ENCODE measurements at places on chromosomes 7 and 10.

DNA sequence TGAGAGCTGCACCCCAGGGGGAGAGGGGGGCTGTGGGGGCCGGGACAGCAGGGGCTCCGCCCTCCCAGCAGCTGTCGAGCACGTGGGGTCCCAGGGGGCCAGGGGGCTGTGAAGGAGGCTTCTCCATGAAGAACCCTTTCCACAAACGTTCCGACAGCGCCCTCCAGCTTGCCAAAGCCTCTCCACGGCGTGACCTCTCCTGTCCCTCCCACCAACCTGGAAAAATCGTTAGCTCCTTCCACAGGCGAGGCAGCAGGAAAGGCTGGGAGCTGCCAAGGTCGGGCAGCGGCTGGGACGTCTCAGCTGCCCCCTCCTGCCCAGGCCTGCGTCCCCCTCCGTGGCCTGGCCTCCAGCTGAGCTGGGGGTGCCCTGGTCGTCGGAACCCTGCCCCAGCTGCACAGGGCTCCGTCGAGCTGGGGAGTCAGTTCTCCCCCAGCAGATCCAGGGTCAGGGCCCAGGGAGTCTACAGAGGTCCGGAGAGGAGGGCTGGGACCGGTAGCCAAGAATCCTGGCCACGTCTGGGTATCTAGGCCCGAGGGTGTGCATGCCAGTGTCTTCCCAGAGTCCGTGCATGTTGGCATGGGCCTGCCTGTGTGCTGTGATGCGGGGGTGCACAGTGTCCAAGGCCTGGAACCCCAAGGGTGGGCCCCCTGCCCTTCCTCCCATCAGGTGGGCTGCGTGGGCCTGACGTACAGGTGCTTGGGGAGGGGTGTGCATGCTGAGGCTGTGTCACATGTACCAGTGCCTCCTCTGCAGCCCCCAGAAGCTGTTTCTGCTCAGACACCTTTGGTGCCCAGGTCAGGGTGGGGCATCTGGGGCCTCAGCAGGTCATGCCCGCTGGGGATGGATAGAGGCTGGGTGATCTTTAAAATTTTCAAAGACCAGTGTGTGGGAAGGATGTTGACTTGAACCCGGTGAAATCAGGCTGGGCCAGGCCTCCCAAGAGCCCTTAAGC is 66.5 kb downstream of the UNCX start:
- DNase-seq = peak; percentile 86

GRCh38 chr10:91036807-91037411 is 116.0 kb upstream of the ANKRD1 start:
- DNase-seq = no peak

DNA sequence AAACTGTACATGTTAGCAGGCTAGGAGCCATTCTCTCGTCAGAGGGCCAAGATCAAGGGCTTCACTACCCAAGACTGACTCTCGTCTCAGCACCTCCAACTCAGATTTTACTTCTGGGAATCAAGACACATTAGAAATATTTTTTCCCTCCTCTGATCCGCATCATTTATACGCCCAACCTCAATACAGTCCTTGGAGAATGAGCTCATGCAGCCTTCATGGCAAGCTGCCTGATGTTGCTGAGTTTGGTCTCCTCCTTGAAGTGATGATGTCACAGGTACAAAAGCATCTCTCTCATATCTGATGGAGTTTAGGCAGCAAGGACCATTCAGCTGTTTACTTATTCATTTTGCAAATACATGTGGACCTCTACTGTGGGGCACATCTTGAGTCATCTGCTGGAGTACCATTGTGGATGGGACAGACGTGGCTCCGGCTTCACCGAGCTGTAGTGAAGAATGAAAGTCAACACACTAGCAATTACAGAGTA is 114.0 kb downstream of the BMPER start:
- DNase-seq = no peak

DNA sequence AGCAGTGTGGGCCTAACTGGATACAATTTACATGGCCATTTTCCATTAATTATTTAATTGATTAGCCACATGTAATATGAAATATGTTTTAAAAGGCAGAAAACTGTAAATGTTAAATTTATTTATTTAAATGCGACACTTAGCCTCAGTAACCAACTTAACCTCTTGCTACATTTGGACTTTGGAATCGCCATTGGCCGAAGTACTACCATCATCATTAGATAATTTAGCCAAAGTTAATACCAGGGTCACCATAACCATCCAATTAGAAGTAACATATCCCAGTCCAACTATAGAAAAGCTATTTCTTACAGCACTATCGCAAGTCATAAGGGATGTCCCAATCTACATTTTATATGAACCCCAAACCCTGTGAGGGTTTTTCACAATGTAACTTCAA is 558.6 kb upstream of the IGFBP3 start:
- DNase-seq = no peak

GRCh38 chr10:71687077-71687476 is 32.5 kb downstream of the C10orf105 start:
- no peak for DNase-seq

DNA sequence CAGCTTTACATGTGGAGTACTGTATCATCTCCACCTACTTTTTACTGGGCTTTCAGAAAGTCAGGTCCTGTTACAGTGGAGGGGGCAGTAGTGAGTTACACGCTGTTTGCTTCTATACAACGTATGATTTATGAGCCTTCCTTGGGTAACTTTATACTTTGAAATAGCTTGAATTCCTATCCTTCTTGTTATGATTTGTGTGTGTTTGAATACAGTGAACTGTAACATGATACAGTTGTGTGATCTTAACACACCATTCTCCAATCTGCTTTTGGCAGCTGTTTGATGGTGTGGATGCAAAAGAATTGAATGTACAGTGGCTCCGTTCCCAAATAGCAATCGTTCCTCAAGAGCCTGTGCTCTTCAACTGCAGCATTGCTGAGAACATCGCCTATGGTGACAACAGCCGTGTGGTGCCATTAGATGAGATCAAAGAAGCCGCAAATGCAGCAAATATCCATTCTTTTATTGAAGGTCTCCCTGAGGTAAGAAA is 41.7 kb downstream of the SP8 start:
- DNase-seq = no peak

GRCh38 chr10:57759777-57760176 is 507.9 kb downstream of the IPMK start:
- DNase-seq = no peak

DNA sequence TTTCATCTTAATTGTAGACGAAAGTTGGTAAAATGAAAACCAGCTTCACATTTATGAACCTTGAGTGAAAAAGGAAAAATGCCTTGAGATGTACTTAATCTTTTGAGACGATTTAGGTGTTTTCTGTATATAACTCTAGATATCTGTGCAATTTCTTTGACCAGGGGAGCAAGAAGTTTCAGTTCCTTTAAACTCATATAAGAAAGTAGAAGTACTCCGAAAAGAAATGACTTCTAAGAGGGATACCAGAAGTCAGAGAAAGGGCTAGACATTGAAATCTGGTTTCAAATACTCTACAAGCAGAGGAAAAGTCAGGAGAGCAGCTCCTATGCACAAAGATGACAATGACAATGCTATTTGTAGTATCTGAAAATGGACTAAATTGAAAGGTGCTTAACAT is 303.7 kb downstream of the BAMBI start:
- no peak for DNase-seq

DNA sequence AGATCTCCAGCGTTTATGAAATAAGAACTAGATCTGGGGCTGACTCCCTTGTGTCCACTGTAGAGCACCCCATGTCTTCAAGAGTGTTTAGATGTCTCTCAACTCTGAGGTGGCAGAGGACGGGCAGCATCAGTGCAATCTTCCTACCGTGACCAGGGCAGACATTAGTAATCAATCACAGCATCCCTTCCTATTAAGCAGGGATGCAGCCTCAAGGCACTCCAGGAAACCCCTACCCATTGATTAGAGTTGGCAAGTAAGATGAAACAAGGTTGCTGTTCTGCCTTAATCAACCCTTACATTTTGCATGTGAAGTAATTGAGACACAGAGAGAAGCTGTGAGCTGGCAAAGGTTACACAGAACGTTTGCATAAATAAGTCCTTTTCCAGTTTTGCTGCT is 283.7 kb upstream of the ZMIZ1 start:
- DNase-seq = no peak

DNA sequence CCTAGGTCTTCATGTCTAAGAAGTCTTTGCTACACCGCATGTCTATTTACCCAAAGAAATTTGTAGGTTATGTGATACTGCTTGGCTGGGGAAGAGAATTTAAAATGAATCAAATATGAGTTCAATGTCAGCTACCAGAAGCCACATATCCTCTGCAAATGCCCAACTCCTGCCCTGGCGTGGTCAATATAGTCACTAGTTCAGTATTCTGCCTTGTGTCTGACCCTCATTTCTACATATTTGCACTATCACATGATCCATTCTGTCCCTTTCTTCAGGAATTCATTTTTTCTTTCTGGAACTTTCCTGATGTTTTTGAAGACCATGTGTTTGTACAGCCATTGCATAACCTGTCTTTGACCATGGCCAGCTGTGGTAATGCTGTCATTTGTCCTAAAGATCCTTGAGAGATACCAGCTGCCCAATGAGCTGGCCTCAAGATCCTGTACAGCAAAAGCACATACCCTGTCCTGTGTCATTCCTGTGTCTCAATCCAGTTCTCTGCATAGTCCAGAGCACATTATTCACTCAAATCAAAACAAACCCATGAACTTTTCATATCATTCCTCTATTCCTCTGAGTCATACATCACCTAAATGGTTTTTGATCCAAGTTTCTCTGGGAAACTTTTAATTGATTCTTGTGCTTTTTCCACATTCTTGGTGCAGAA is 524.5 kb downstream of the PARD3 start:
- DNase-seq = no peak

- no peak for DNase-seq
These were observed 8.4 kb upstream of the SNX13 start for GRCh38 chr7:17948526-17949238.

DNA sequence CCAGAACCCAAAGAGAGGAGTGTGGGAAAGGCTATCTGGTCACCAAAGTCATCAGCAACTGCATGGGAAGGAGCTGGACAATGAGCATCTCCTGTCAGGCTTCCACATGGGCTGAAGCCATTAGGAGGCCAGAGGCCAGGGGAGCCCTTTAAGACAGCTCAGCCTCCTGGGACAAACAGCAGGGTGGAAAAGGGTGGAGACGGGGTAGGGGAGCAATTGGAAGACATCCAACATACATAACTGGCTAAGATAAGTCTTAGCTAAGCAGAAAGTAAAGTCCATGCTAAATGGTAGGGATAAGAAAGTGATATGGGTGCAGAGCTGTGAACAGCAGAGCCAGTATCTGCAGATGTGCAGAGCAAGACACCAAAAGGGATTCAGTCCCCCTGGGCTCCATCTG is 1.5 kb upstream of the OAT start:
- no peak for DNase-seq

DNA sequence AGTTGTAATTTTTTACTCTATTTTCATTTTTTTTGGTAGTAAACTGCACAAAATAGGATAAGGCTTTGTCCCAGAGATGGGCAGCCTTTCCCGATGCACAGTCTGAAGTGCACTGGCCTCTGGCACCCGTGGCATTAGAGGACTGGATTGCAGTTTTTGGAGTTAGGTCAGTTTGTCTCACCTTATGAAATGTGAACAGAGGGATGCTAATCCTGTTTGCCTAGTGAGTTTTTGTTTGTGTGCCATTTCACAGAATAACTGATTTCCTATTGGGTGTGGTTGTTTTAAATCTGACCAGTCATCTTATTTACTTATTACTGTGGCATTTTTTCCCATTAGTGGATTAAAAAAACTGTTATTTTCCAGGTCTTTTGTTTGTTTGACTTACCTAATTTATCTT is 109.5 kb upstream of the GATA3 start:
- DNase-seq = no peak

- DNase-seq = no peak
These were observed 28.4 kb upstream of the PTER start for GRCh38 chr10:16408379-16408778.

- no peak for DNase-seq
These were observed 286.2 kb downstream of the TCERG1L start for GRCh38 chr10:131025333-131025732.

DNA sequence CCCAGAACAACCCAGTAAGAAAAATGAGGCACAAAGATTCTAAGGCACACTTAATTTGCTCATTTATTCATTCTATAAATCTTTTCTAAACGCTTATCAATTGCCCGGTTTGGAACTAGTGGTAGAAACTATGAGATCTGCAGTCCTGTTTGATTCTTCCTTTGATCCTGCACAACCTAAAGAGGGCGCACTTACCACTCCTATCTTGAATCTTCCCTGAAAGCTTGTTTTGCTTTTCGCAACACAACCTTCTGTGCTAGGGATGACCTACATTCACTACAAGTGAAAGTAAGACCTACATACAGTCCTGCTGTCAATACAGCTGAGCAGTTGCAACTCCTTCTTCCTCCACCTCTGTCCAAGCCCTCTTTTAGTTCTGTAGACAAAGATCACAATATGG is 12.6 kb upstream of the ARL4A start:
- DNase-seq = no peak

DNA sequence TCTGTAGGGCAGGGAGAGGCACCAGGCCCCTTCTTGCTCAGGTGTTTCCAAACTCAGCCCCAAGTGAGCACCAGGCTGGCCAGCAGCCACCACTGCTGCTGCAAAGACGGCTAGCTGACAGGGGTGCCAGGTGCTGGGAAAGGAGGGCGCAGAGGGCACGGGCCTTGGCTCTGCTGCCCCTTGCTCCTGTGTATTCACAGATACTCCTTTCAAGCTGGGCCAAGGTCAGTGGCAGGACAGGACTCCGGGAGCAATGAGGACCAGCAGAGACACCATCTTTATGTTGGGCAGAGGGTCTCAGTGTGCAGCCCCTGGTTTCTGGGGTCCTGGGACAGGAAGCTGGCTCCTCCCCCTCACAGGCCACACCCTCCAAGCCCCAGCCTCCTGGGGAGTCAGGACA is 110.1 kb downstream of the SMURF1 start:
- no peak for DNase-seq

DNA sequence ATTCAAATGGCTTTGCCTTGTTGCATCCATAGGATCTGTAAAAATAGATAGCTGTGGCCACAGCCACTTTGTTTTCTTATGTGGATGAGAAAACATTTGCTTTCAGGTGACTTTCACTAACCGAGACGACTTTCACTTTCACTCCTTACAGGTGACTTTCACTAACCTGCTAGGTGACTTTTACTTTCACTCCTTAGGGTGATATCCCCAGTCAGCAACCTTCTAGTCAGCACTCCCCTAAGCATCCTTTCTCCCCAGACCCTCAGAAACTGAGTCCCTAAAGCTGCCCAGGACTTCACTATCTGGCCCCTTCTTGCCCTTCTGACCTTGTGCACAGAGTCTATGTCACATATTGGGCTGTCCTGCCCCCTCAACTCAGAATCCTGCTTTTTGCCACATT is 177.5 kb downstream of the RELN start:
- no peak for DNase-seq

Measured in WERI-Rb-1 (cell line).